ENCODE measurements at places on chromosomes 1 and 21. TPM values are rescaled to one million over a fixed set of nuclear protein-coding genes. Genes with fewer than 3 reads are reported as not detected.

Gene FAM229A
- 1.4 TPM for total RNA-seq

Gene MSH4
- total RNA-seq, result 0.20 TPM

Gene CBR3
- total RNA-seq, result 19.5 TPM

Gene TBX19
- 0.59 TPM for total RNA-seq

Gene HEYL
- not detected for total RNA-seq

Gene FCRL5
- total RNA-seq, result not detected

Data from subcutaneous preadipocyte (primary cell).